ENCODE measurements at places on chromosomes 16 and 17.

- DNase-seq = no peak
These were observed 165.5 kb upstream of the TBX2 start for GRCh38 chr17:61233991-61234750.

DNA sequence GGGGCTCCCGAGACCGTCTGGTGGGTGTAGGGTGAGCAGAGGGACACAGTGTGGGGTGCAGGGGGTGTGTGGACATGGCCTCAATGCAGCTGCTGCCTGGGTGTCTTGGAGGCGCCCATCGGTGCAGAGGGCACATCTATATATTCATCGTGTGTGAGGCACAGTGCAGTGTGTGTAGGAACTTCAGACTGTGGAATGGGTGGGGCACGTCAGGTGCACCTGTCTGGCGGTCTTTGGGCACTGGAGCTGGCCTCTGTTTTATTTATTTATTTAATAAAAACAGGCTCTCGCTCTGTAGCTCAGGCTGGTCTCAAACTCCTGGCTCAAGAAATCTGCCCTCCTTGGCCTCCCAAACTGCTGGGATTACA lies 16.8 kb downstream of the LASP1 start:
- no peak for DNase-seq

DNA sequence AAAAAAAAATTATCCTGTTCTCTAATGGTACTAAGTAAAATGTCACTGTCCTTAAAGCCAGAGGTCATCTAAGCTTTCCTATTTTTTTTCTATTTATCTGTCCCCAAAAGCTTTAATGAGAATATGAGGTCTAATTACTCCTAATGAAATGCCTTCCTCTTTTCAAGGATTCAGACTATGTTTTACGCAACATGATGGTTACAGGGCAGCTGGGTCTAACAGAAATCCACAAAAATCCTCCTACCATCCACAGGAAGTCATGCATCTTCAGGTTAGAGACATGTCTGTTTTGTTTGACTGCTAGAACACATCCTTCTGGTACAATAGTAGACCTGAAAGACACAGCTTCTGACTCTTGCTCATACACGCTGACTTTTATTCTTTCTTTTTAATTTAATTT lies 29.7 kb upstream of the NSRP1 start:
- DNase-seq = no peak

- DNase-seq = no peak
These were observed 10.9 kb upstream of the ZFP90 start for GRCh38 chr16:68528233-68528632.

GRCh38 chr17:79956853-79957252 lies 78.8 kb downstream of the TBC1D16 start:
- no peak for DNase-seq

DNA sequence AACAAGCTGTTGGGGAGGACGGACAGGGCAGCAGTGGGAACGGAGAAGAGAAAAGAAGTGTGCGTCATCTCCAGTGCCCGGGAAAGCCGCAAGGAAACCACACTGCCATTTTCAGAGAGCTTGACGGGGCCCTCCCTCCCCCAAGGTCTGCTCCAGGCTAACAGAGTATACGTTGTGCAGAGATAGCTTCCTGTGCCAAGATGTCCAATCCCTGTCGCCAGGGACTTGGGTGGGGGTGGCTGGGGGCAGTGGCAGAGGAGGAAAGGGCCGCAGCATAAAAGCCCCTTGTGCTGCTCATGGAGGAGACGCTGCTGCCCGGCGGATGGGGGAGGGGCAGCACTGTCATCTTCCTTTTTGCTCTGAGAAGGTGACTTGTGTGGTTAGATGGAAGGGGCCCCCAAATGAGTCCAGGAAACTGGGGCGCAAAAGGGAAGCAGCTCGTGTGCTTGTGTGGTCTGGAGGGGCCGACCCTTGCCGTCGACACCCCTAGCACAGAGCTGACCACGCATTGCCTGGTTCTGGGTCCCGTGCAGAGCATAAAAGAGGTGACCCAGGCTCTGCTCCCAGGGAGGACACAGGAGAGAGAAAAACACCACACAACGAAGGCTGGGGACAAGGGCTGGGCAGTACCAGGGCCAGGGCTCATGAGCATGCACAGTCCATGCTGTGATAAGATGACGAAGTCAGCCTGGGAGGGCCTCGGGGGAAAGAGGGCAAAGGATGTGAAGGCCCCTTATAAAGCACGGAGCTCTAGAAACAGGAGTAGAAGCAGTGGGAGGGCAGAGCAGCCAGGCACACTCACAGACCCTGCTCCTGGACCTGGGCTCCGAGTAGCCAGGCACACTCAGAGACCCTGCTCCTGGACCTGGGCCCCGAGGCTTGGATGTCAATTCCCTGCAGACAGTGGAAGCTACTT lies 372.7 kb downstream of the SLC39A11 start:
- DNase-seq = peak; percentile 56

DNA sequence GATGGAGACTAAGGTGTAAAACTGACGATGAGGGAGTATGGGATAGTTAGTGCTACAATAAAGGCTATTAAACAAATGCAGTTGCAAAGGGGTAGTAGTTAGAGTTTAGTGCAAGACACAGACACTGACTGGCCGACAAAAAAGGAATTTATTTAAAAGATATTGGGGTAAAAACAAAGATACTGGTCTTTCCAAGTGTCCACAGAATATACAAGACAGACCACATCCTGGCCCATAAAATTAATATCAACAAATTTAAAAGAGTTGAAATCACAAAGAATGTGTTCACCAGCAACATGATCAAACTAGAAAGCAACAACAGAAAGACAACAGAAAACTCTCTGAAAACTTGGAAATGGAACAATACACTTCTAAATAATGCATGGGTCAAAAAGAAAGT lies 54.7 kb downstream of the CFDP1 start:
- no peak for DNase-seq

DNA sequence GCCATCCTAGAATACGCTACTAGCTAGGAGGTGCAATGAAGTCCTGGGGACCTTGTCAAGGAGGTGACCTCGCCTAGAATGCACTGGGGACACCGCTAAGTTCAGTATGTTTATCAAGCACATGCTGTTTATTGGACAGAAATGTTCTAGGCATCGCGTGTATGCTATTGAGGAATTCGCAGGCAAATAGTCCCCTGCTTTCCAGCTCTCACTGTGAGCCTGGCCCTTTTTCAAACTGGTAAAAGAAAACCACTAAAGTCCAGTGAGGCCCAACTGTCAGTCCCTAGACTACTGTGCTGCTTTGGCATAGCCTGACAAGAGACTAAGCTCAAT lies 1.2 kb upstream of the FAM222B start:
- no peak for DNase-seq

DNA sequence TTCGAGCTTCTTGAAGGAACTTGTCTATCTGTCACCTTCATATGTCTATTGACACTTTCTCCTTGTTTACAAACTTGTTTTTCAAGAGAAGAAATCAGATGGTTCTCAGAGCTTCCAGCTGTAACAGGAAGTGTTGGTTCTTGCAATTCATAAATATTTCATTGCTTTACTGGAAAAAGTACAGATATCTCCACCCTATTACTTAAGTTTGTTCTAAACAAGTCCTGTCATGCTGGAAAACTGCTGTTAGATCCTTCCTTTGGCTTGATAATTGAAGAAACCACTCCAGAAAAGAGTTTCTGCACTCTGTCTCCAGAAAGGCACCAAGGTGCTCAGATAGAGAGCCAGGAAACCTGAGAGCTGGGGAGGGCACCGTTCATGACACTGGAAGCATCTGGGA lies 181.6 kb downstream of the DNAH9 start:
- no peak for DNase-seq

DNA sequence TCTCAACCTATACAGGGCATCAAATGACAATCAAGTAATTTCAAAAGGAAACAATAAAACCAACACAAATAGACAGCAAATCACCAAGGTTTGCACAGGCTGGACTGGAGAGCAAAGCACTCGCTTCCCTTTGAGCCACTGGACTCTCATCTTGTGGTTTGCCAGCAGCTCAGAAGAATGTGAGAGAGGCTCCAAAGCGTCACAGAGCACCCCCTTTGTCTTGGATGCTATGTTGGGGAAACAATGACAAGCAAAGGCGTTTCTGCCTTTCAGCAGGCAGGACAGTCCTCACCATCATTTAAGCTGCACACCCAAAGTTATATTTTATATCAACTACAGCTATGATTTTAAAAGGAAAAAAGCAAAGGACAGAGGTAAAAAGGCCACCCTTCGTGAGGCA lies 13.2 kb downstream of the SLC6A4 start:
- DNase-seq = no peak

GRCh38 chr16:57509231-57509923 lies 23.1 kb upstream of the DOK4 start:
- DNase-seq = no peak

DNA sequence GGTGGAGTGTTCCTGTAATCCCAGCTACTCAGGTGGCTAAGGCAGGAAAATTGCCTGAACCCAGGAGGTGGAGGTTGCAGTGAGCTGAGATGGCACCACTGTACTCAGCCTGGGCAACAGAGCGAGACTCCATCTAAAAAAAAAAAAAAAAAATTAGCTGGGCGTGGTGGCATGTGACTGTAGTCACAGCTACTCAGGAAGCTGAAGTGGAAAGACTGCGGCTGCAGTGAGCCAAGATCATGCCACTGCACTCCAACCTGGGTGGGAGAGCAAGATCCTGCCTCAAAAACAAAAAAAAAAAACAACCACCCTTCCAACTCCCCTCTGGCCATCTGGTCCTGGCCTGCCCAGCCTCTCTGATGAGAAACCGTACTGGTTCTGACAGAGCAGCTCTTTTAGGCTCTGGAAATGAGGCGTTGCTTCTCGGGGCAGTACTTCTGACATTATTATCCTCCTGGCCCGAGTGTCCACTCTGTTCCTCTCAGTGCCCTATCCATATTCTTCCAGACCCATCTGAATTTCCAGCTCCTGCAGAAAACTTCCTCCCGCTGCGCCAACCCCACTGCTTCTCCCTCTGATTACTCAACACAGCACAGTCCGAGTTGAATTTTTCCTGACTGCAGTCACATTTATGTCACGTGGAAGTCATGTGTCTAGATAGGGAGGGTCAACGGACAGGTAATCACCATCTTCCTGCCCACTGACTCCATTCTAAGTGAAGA lies 13.3 kb downstream of the GGA2 start:
- DNase-seq = no peak

- no peak for DNase-seq
These were observed 264.3 kb downstream of the CPPED1 start for GRCh38 chr16:12539185-12539929.

DNA sequence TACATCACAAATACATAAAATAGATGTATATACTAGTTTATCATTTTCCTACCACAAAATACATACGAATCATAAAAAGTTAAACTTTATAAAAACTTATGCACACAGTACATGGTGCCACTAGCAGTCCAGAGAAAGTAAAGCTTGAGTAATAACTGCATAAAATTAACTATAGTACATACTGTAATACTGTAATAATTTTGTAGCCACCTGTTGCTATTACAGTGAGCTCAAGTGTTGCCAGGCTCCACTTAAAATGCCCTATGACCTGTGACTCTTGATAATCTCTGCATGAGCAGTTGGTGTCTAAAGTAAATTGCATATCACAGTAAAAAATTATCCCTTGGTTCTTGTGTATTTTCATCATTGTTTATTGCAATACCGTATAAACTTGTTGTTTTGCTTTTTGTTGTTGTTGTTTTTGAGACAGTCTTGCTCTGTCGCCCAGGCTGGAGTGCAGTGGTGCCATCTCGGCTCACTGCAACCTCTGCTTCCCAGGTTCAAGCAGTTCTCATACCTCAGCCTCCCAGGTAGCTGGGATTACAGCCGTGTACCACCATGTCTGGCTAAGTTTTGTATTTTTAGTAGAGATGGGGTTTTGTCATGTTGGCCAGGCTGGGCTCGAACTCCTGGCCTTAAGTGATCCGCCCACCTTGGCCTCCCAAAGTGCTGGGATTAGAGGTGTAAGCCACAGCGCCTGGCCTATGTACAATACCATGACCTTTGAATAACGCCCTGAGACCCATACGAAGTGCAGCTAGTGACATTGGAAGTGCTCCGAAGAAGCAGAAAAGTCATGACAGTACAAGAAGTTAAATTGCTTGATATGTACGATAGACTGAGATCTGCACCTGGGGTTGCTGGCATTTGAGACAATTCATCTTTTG lies 6.6 kb downstream of the LUC7L3 start:
- DNase-seq = no peak

GRCh38 chr17:75019146-75019545 lies 6.7 kb downstream of the MRPL58 start:
- DNase-seq = no peak

DNA sequence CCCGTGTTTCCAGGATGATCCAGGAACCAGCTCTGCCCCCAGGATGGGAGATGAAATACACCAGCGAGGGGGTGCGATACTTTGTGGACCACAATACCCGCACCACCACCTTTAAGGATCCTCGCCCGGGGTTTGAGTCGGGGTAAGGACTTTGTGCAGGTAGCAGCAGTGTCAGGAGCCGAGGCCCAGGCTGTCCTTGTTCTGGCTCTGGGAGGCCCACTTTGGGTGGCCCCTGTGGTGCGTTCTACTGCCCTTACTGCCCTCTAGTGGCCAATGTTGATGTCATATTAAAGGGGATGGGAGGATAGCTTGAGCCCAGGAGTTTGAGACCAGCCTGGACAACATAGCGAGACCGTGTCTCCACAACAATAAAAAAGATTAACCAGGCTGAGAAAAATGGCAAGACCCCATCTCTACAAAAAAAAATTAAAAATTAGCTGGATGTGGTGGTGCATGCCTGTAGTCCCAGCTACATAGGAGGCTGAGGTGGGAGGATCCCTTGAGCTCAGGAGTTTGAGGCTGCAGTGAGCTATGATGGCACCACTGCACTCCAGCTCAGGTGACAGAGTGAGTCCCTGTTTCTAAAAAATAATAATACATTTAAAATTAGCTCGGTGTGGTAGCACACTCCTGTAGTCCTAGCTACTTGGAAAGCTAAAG lies 20.9 kb upstream of the CLEC18A start:
- peak; percentile 19 for DNase-seq

GRCh38 chr16:83878838-83879237 lies 20.1 kb upstream of the MLYCD start:
- DNase-seq = no peak

- DNase-seq = peak; percentile 12
These were observed 500 bp downstream of the MAF start for GRCh38 chr16:79599837-79600637.

- peak; percentile 10 for DNase-seq
These were observed 263.8 kb downstream of the HS3ST3A1 start for GRCh38 chr17:13337864-13338371.

DNA sequence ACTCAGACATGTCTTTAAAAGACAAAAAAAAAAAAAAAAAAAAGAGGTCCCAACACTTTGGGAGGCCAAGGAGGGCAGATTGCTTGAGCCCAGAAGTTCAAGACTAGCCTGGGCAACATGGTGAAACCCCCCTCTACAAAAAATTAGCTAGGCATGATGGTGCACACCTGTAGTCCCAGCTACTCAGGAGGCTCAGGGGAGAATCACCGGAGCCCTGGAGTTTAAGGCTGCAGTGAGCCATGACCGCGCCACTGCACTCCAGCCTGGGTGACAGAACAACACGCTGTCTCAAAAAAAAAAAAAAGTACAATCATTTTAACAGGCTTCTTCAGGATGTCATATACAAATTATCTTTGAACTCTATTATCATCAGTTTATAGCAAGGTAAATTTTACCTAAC lies 22.0 kb downstream of the C16orf87 start:
- no peak for DNase-seq

Data from naive thymus-derived CD8-positive, alpha-beta T cell (primary cell).